ENCODE measurements at places on chromosomes 4 and X. TPM values are rescaled to one million over a fixed set of nuclear protein-coding genes. Genes with fewer than 3 reads are reported as not detected.

The TLR10 gene
- not detected for total RNA-seq

The AADAT gene
- total RNA-seq = not detected

The UGT2A1 gene
- not detected for total RNA-seq

The SHROOM2 gene
- not detected for total RNA-seq

The MRPS18C gene
- 78.0 TPM for total RNA-seq

The TRIML1 gene
- not detected for total RNA-seq

The OPN1MW3 gene
- not detected for total RNA-seq

The RASGEF1B gene
- total RNA-seq = 3.4 TPM

The GASK1B gene
- total RNA-seq = not detected

The MID1 gene
- 0.37 TPM for total RNA-seq

The TMEM164 gene
- 10.5 TPM for total RNA-seq

The ZAR1 gene
- not detected for total RNA-seq

The CDKN2AIP gene
- 22.8 TPM for total RNA-seq

The ALG13 gene
- total RNA-seq = 51.5 TPM

The LONRF3 gene
- 1.7 TPM for total RNA-seq

The CT45A5 gene
- total RNA-seq = not detected

The SLC16A2 gene
- 1.5 TPM for total RNA-seq

The PDZD4 gene
- 4.3 TPM for total RNA-seq

The IGBP1 gene
- 44.4 TPM for total RNA-seq

The NLRP2B gene
- total RNA-seq = not detected

The BMP2K gene
- 10.6 TPM for total RNA-seq

The MSX1 gene
- total RNA-seq = 0.09 TPM

The MTMR1 gene
- 41.9 TPM for total RNA-seq

The HTRA3 gene
- not detected for total RNA-seq

The CXCL6 gene
- total RNA-seq = not detected

The ELK1 gene
- total RNA-seq = 117 TPM

The RPGR gene
- total RNA-seq = 7.1 TPM

The IL21 gene
- total RNA-seq = 50.0 TPM

The ADH1C gene
- total RNA-seq = not detected

The CRLF2 gene
- 1.7 TPM for total RNA-seq

The GBA3 gene
- not detected for total RNA-seq

The MAGEB10 gene
- total RNA-seq = not detected

The WAS gene
- 85.9 TPM for total RNA-seq

The ADGRG2 gene
- total RNA-seq = not detected

The SSX3 gene
- total RNA-seq = not detected

The CXCL11 gene
- total RNA-seq = 0.14 TPM

The KLHL13 gene
- 3.5 TPM for total RNA-seq

The CFAP47 gene
- not detected for total RNA-seq

The EMCN gene
- total RNA-seq = not detected

The SYTL5 gene
- not detected for total RNA-seq

The MMRN1 gene
- total RNA-seq = 0.04 TPM

The CT45A1 gene
- total RNA-seq = not detected

The NXF2B gene
- not detected for total RNA-seq

The SNCA gene
- 1.3 TPM for total RNA-seq

The DMRTC1 gene
- total RNA-seq = not detected

The HHIP gene
- not detected for total RNA-seq

The DSPP gene
- total RNA-seq = not detected

The ZNF732 gene
- total RNA-seq = not detected

The CITED1 gene
- not detected for total RNA-seq

The XK gene
- 0.07 TPM for total RNA-seq

The CORIN gene
- total RNA-seq = not detected

The TAB3 gene
- 20.1 TPM for total RNA-seq

The PRKG2 gene
- total RNA-seq = 0.05 TPM

All from activated CD4-positive, alpha-beta T cell treated with anti-CD3 and anti-CD28 coated beads for 36 hours (primary cell).